Endodermal cell (in vitro differentiated cells): ENCODE measurements at places on chromosomes 1 and 21.

DNA sequence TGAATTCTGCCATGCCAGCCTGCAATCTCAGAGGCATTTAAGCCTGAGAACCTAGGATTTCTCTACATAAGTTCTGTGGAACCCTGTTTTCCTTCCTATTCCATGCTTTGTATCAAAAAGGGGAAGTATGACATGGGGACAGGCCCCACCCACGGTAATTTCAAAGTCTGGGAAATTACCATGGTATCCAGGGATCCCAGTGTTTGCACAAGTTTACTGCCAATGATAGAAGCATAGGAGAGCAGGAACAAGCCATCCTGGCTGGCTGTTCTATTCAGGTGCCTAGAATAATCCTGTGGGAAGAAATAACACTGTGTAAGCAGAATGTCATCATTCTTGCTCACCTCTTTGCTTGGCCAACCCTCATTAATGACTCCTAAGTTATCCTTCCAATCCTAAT lies 53.8 kb upstream of the ATP1B1 start:
- DNase-seq: no peak

- no peak for DNase-seq
Measured at GRCh38 chr1:168751195-168751650, 22.2 kb upstream of the DPT start.

- DNase-seq: no peak
Measured at GRCh38 chr1:160581961-160582360, 2.7 kb upstream of the CD84 start.

DNA sequence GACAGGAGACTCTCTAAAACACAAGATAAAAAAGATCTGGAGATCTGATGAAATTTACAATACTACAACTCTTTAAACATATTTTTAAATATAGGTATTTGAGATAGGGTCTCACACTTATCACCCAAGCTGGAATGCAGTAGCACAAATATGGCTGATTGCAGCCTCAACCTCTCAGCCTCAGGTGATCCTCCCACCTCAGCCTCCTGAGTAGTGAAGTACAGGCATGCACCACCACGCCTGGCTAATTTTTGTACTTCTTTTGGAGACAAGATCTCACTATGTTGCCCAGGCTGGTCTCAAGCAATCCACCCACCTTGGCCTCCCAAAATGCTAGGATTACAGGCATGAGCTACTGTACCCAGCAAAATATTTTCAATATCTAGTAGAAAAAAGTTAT lies 170.0 kb upstream of the NR5A2 start:
- DNase-seq: no peak

- no peak for DNase-seq
Measured at GRCh38 chr1:64645735-64646134, 99.1 kb upstream of the RAVER2 start.

DNA sequence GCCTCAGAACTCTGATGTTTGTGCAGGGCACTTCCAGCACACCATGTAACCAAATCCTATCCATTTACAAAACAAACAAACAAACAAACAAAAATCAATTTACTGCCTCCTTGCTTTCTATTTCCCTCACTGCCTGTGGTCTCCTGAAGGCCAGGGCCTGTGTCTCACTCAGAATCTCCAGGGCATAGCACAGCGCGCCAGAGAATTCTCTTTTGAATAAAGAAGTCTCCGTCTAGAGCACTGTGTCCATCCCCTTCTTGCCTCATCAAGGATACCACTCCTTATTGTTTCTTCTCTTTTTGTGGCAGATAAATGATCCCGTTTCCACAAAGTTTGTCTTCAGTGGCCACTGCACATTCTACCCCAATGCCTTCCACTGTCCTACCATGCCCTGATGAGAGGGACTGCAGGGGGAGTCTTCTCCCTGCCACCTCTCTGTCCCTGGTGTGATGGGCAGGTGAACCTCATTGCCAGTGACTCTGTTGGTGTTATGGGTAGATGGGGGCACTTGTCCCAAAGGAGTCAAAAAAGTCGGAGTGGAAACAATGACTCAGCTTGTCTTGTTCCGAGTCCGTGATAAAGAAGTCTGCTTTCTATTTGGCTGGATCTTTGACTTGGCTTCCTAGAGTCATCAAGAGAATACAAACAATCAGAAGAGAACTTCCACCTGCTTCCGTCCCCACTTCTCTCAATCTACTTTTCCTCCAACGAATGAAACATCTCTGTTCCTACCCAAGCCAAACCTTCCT lies 30.0 kb downstream of the XCL2 start:
- no peak for DNase-seq

GRCh38 chr1:38141483-38141882 lies 94.9 kb upstream of the POU3F1 start:
- DNase-seq: peak; percentile 71

- DNase-seq: peak; percentile 69
Measured at GRCh38 chr1:94552071-94552586, 10.6 kb upstream of the F3 start.

DNA sequence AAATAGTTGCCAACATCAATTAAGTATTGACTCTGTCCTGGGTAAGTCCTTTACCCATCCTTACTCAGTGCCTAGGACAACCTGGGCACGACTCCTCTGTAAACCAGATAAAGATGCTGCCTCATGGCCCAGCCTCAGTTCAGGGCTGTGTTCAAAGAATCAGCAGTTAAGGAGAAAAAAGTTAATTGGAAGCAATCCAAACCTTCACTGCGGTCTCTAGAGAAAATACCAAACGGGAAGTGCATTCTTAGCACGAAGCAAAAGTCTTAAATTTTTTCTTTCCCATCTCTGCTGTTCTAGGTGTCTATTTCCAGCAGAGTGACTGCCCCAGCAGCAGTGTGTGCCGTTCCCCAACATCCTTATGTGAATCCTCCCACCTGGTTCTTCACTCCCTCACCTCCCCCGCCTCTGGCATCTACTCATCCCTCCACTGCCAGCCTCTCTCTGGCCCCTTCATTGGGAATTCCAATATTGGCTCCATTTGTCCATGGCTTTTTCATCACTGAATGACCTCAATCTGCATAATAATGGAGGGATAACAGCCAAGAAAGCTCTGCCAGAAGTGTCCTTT lies 23.2 kb downstream of the KANK4 start:
- no peak for DNase-seq

GRCh38 chr1:64515427-64515826 lies 45.5 kb downstream of the CACHD1 start:
- DNase-seq: no peak

- no peak for DNase-seq
Measured at GRCh38 chr1:223135176-223135942, 7.7 kb downstream of the TLR5 start.

DNA sequence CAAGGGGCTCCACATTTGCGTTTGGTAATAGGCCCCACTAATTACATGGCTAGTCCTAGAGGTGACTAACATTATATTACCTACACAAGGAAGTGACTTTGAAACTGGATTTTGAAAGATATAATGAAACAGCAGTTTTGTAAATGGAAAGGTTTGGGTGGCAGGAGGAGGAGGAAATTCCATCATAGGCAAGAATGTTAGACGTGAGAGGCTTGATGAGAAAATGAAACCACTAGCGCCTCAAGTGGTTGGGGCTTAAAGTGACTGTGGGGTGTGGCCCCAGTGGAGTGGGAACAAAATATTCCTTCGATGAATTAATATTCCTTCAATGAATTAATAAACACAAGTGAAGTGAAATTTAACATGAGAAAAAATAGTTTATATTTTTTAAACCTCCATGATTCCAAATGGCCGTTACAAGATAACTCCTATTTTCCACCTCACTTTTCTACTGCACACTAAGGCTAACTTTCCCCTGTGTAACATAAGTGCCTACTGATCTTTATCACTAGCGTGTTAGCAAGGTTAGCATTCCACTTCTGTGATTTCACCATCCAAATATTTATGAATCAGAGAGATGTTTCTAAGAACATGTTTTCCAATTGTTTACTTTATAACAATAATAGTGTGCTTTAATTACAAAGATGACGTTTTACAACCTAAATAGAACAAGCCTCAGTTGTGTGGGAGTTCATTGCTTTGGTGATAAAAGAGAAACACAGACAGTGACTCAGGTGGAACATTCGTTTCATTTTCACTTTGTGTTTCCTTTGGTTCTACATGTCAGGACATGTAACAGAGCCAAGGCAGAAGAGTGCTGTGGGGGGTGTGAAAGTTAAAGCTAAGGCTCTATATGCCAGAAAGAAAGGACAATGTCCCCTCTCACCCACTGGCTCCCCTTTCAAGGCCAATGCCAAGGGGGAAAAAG lies 12.5 kb upstream of the ATF3 start:
- DNase-seq: peak; percentile 71

- peak; percentile 88 for DNase-seq
Measured at GRCh38 chr1:18965206-18966173, 9.0 kb upstream of the IFFO2 start.

- DNase-seq: peak; percentile 34
Measured at GRCh38 chr1:30508611-30509010, 214.8 kb downstream of the MATN1 start.

GRCh38 chr1:33709783-33710718 lies 153.8 kb upstream of the HMGB4 start:
- DNase-seq: no peak

DNA sequence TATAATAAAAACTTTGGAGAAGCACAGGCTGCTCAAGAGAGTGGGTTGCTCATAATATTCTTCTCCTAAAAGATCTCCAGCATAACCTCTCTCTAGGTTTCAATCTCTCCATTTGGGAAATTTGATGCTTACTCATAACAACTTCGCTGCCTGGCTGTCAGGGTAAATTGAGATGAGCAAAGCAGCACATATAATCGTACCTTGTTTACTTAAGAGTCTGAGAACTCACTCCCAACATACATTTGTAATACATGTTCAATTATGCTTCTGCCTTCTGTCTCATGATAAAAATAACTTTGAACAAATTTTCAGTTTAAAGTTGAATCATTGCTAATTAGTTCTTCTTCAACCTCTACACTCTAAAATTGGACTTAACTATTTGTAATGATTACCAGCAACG lies 68.9 kb downstream of the DUSP10 start:
- no peak for DNase-seq

DNA sequence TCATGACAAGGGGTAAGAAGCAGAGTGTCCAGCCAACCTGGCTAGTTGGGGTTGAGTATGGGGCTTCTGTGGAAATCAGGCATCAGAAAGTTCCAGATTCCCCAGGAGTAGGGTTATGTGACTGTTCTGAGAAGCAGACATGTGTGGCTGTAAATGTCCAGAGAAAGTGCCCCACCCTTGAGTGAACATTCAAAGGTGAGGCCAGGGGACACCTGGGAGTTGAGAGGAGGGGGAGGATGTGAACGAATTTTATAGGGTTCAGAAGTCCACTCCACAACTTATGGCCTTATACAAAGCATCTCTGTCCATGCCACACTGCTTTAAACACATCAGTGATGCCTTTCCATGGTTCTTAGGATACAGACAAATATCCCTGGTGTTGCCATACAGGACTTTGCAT lies 133.3 kb downstream of the IGSF21 start:
- no peak for DNase-seq

- peak; percentile 79 for DNase-seq
Measured at GRCh38 chr1:112058815-112059450, 69.5 kb upstream of the KCND3 start.

GRCh38 chr21:41627428-41627827 lies 119.5 kb upstream of the TMPRSS2 start:
- DNase-seq: no peak

GRCh38 chr1:100847361-100848082 lies 47.1 kb downstream of the EXTL2 start:
- DNase-seq: no peak

DNA sequence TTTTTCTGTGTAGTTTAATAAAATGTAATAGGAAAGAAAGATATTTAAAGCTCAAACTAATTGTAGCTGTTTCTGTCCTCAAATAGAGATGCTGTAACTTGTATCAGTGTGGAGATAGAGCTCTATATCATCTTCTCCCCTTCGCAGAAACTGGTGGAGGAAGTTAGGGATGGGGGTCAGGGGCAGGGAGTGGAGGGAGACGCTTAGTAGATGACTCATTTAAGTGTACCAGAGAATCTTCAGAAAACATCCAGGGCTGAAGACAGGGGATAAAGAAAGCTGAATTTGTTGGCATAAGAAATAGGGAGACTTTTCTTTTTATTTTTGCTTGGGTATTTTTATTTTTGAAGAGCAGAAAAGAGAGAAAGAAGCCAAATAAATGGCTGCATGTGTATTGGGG lies 282.6 kb upstream of the DPYD start:
- no peak for DNase-seq

- no peak for DNase-seq
Measured at GRCh38 chr1:183920651-183921050, 115.7 kb downstream of the RGL1 start.

DNA sequence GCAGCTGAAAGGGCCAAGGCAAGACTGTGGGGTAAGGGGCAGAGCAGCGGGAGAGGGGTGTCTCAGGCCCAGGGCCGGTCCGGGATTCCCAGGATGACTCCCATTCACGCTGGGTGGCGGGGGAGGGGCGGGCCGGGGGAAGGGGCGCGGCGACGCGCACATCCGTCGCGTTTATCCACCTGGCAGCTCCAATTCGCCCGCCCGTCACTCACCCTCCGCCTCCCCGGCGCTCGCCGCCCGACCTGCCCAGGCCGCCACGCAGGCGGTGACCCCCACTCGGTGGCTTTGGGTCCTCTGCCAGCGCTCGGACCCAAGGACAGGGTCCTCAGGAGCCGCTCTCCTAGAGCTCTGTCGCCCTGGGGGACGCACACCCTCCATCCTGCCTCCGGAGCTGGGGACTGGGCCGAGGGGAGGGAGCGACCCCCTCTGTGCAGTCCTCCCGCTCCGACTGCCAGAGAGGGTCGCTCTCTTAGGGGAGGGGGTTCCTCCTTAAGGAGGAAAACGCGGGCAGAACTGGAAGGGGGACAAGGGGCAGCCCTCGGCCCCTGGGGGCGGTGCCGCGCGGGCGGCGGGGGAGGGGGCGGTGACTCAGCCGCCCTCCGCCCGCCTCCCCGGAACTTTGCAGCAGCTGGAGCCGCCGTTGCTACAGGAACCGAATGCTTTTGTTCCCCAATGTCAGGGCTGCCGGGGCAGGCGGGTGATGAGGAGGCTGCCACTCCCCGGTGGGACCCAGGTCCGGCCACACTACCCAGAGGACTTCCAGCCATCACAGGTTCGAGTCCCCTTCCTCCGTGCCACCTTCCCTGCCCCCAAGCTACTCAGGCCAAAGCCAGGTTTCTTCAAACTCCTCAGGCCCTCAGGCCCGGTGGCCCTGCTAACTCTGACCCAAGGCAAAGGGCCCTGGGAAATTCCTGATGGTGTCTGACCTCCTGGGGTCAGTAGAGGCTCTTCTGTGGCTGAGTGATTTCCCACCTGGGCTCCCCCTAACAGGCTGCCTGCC lies 3.4 kb downstream of the ADGRB2 start:
- peak; percentile 89 for DNase-seq

- peak; percentile 72 for DNase-seq
Measured at GRCh38 chr1:27542463-27543273, 52.7 kb upstream of the WASF2 start.
